ENCODE measurements at places on chromosomes 6 and 20.

GRCh38 chr6:149755300-149756260, 6.0 kb downstream of the PCMT1 start:
- DNase-seq, result no peak

GRCh38 chr6:50966532-50966931, 147.9 kb downstream of the TFAP2B start:
- no peak for DNase-seq

DNA sequence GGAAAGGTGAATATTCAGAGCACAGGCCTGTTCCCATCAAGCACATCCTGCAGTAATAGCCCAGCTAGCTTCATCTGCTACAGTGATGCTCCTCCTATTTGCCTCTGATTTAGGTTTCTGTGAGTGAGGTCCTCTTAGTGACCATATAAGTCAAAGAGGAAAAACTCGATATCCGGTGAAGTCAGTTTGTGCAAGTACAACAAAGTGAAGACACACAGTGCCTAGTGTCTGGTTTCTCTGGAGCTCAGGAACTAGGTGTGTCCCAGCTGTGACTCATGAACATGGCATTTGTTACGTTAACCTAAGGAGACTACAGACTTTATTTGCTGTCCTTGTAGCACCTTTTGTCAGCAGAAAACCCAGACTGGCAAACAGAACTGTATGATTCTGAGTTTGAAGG, 33.9 kb downstream of the EDN1 start:
- DNase-seq, result no peak

GRCh38 chr20:32564440-32564839, 20.7 kb downstream of the NOL4L start:
- no peak for DNase-seq

- no peak for DNase-seq
Observed at GRCh38 chr6:41728954-41729353, 6.5 kb downstream of the TFEB start.

DNA sequence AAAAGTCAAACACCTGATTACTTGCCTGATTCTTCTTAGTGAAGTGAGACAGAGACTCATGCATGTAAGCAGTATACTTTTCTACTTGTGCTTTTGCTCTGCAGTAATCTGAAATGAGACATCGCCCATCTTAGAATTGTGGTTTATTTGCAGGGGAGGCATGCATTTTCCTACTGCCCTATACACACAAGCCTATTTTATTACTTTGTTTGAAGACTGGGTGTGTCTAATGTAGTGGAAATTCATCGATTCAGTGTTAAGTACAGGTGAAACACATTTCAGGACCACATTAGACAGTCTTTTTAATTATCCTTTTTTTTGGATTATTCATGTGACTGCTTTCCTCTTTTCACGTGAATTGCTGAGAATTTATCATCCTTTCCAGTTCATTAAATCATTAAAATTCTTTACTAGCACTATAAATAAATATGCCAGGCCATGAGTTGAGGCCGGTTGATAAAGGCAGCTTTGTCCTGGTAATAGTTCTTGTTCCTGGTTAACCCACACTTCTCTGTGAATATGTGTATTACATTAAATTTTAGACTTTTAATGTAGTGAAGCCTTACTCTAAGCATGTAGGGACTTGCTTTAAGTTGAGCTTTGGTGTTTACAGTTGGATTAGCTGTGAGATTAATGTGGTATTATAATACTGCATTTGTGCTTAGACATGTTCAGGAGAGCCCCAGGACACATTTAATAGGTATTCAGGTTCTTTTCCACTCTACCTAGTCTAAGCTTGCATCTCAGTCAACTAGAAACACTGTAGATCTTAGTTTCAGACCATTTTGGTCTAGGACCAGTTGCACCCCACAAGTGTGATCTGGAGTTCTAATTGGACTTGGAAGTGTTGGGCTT, 10.8 kb upstream of the BTBD3 start:
- DNase-seq, result no peak

Measured in activated CD4-positive, alpha-beta T cell treated with anti-CD3 and anti-CD28 coated beads, Interleukin-2, amount 50 U/mL, for 24 hours (primary cell).